HTR-8/SVneo (cell line): ENCODE measurements at places on chromosomes 7 and 10.

DNA sequence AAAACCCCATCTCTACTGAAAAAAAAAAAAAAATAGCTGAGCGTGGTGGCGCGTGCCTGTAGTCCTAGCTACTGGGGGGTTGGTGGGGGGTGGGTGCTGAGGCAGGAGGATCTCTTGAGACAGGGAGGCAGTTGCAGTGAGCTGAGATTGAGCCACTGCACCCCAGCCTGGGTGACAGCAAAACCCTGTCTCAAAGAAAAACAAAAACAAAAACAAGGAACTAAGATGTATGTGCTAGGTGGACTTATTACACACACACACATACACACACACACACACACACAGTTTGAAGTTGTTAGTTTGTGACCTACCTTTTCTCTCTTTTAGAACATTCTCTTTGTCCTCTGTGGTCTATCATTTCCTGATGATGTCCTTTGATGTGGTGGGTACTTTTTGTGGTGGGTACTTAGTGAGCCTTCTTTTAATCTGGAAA lies 53.5 kb downstream of the EXOC6 start:
- no peak for DNase-seq

DNA sequence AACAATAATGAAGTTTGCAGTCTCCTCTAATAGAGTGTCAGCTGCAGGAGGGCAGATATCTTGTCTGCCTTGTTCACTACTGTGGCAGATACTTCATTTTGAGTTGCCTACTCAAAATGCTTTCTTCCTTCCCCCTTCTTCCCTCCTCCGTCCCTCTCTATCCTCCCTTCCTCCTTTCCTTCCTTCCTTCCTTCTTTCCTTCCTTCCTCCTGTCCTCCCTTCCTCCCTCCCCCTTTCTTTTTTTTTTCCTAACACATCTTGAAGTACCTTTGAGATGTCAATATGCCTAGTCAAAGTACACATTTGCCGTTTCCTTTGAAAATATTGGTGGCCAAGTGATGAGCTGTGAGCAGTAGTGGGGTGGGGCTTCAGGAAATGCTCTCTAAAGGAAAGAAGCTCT lies 18.7 kb upstream of the ST7 start:
- DNase-seq, result no peak

DNA sequence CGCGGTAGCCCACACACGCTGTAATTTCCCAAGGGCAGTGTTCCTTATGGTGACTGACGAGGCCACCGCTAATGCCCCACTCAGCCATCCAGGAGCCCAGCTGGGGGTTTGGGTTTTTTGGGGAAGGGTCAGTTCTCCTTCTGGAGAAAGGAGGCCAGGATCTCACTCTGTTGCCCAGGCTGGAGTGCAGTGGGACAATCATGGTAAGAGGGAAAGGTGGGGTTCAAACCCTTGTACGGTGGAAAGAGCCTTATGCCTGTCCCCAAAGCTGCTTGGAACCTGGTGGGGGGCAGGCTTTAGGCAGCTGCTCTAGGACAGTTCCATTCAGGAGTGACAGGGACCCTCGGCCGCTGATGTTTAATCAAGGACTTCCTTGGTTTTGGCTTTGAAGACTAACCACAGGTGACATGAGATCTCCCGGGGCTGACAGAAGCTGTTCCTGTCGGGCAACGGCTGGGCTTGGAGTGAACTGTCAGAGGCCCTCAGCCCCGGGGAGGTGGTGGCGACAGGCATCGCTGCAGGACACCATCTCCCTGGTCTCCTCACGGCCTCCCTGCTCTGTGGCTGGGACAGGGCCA lies 84.5 kb downstream of the CARD11 start:
- no peak for DNase-seq

GRCh38 chr7:77202481-77202976 lies 2.9 kb upstream of the FGL2 start:
- DNase-seq, result no peak

DNA sequence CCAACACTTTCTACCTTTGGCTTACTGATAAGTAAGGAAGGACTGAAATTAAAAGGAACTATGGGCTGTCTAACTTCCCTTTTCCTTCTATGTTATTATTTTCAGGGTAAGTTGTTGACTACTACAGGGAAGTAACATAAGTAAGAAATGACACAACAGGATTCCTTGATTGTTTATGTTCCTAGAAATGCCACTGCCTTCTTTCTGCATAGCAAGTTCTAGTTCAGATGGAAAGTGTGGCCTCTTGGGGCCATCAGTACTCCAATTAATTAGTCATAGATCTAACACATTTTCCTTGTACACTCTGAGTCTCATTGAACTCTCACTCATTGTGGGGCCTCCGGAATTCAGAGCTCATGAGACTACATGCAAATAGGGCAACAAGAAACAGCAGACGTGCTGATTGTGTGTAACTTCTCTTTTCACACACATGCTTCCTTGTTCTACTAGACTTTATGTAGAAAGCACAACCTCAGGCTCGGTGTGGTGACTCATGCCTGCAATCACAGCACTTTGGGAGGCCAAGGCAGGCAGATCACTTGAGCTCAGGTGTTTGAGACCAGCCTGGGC lies 35.3 kb upstream of the HIBADH start:
- DNase-seq, result no peak

- DNase-seq, result no peak
These were observed 81.1 kb downstream of the CTTNBP2 start for GRCh38 chr7:117791877-117792780.

DNA sequence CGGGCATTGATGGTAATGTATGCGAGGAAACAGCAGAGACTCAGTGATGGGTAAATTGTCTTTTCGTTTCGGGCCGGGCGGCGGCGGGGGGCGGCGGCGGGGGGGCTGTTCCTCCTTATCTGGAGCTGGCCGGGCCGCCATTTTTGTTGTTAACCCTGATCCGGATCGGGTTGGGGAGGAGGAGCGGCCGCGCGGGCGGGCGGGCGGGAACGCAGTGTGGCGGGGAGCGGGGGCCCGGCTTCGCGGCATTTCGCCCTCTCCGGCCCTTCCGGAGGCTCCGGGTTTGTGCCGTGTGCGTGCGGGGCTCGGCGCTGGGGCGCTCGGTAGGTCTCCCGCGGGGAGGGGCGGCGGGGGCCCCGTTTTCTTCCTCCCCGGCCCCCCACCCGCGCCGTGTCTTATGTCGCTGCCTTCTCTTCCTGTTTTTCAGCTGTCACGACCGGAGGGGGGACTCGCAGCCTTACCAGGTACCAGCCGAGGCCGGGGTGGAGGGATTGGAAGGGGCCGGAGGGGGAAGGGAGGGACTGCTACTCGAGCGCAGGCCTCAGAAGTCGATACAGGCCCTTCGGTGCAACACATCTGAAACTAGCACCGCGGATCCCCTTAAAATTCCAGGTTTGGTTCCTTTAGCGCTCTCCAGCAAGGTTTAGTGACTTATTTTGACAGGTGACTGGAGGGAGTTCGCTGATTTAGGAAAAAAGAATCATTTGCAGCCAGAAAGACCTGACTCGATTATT lies 820 bp downstream of the WAC start:
- DNase-seq, result peak; percentile 30

DNA sequence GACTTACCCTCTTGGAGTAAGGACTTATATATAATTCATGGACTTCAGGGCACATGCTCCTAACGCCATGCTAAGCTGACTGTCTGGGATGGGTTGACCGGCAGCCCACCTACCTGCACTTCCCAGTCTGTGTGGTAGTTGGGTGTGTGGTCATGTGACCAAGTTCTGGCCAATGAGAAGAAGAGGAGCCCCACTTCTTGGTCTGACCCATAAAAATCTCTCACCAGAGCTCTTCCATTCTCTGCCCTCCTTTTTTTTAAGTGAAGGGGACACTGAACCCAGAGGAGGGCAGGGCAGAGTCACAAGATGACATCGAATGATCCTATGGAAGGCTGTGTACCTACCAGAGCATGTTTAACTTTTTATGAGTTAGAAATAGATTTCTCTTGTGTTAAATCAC lies 370.1 kb downstream of the FRMD4A start:
- DNase-seq, result no peak

GRCh38 chr10:101130984-101131961 lies at the start of gene TLX1:
TLX1 (plus strand) TSS chr10:101131300; CDS start chr10:101131542, 242 bp downstream.
- peak; percentile 56 for DNase-seq
